ENCODE measurements at places on chromosomes 12 and 14. TPM values are rescaled to one million over a fixed set of nuclear protein-coding genes. Genes with fewer than 3 reads are reported as not detected.

DNA sequence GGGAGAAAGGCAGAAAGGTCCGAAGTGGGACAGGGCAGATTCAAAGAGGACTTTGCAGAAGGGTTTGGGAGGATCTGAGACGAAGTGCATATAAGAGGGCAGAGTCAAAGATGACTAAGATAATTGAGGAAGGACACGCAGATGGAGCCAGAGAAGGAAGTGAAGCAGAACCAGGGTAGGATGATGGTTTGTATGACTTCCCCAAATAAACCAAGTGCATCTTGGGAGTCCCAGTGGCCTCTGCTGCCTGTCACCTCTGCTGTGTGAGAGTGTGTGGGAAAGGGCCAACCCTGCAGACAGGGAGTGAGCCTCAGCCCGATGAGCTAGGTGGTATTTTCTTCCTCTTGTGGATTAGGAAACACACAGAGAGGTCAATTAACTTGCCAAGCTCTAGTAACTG is 36.8 kb downstream of the FLVCR2 start:
- peak; percentile 44 for ATAC-seq

DNA sequence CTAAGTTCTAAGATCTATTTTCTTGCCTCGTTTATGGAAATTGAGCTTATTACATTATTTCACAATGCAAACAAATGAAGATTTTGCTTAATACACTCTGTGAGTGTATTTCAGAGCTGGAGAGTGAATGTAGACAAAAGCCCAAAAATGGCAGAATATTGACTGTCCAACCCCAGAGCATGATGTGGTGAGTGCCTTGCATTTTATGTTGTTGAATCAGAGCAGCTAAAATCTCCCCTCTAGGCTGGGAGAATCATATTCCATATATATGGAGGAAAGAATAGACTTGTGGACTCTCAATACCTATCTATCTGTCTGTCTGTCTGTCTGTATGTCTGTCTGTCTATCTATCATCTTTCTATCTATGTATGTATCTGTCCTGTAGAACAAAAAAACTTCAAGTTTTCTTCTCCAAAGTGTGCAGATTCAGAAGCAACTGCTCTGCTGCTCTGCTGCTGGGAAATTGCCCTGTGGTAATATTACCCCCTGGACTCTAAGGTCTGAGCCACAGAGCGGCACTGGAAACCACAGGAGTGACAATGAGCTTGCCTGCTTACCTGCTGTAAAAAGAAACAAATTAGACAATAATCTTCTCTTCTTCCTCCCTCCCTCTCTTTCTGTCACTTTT is 209.4 kb upstream of the PRICKLE1 start:
- ATAC-seq, result no peak

DNA sequence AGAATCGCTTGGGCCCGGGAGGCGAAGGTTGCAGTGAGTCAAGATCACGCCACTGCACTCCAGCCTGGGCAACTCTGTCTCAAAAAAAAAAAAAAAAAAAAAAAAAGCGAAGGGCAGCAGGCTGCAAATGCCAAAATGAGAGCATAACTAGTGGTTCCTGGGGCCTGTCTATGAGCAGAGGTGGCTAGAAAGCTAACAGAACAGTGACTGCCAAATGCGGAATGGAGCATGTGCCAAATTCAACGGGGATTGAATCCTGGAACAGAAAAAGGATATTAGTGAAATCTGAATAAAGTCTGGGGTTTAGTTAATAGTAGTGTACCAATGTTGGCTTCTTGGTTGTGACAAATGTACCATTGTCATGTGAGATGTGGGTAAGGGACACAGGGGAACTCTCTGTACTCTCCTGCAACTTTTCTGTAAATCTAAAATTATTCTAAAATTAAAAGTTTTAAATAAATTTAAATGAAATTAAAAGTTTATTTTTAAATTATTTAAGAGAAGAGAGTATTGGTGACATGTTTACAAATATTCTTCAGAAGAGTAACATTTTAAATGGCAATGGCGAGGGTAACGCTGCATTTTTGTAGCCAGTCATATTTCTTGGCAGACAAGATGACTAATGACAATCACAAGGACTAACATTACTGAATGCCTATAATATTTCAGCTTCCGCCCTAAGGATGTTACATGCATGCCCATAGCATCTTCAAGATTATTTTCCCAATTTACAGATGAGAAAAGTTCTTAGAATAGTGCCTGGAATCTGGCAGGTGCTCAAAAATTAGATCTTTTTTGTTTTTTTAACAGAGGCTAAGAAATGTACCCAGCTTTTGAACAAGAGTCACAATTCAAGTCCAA is 28.9 kb upstream of the NUDT4 start:
- ATAC-seq, result no peak

GRCh38 chr12:58764100-58764953 is 156.0 kb downstream of the LRIG3 start:
- ATAC-seq, result no peak

DNA sequence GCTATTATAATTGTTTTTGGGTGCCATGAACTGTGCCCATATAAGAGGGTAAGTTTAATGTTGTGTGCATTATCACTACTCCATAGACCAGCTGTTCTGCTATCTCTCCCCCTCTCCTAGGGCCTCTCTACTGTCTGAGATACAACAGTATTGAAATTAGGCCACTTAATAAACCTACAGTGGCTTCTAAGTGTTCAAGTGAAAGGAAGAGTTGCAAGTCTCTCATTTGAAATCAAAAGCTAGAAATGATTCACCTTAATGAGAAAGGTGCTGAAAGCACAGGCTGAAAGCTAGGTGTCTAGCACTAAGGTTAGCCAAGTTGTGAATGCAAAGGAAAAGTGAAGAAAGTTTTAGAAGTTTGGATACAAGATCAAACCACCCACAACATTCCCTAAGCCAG is 168.0 kb downstream of the SLC16A7 start:
- ATAC-seq, result no peak

DNA sequence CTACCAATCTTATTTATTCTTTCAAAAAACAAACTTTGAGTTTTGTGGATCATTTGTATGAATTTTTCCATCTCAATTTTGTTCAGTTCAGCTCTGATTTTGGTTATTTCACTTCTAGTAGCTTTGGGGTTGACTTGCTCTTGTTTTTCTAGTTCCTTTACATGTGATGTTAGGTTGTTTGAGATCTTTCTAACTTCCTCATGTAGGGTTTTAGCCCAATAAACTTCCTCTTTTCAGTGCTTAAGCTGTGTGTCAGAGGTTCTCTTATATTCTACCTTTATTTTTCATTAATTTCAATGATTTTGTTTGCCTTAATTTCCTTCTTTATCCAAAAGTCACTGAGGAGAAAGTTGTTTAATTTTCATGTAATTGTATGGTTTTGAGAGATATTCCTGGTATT is 860.4 kb upstream of the FBXO33 start:
- no peak for ATAC-seq

DNA sequence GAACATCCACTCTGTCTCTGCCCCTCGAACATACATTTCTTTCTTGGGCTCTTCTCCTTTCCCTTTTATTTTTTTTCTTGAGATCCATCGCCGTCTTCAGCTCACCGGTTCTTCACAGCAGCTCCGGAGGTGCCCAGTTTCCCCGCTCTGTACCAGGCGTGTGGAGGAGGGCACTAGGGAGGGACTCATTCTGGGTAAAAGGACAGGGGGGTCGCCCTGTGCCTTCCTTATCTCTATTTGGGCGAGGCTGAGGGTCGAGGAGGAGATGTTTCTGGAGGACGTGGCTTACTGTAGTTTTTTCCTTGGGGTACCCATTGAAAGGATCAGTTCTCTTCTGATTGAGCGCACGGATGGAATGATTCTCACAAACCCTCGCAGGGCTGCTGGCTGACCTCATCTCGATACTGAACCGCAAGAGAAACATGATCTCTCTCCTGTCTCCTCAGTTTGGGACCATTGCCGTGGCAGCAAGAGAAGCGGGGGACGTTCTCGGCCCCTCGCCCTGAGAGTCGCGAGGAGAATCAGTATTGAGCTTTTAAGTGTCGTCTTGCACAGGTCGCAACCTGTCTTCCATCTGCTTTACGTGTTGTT is 386 bp downstream of the LIN52 start:
- ATAC-seq, result no peak

GRCh38 chr14:97177635-97178034 is 380.5 kb downstream of the VRK1 start:
- ATAC-seq, result no peak

- ATAC-seq, result no peak
These were observed 23.8 kb downstream of the GNS start for GRCh38 chr12:64735442-64735841.

DNA sequence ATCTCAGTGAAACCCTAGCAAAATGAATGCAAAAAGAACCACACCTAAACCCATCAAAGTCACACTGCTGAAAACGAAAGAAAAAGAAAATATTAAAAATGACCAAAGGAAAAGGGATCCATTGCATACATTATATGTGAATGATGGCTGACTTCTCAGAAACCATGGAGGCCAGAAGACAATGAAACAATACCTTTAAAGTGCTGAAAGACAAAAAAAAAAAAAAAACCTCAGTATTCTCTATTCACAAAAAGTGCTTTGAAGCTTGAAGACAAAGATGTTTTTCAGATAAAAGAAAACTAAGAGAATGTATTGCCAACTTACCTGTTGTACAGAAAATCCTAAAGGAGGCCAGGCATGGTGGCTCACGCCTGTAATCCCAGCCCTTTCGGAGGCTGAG is 4.5 kb upstream of the EVL start:
- no peak for ATAC-seq

GRCh38 chr14:104150136-104151025 is 12.0 kb downstream of the KIF26A start:
- ATAC-seq, result no peak

DNA sequence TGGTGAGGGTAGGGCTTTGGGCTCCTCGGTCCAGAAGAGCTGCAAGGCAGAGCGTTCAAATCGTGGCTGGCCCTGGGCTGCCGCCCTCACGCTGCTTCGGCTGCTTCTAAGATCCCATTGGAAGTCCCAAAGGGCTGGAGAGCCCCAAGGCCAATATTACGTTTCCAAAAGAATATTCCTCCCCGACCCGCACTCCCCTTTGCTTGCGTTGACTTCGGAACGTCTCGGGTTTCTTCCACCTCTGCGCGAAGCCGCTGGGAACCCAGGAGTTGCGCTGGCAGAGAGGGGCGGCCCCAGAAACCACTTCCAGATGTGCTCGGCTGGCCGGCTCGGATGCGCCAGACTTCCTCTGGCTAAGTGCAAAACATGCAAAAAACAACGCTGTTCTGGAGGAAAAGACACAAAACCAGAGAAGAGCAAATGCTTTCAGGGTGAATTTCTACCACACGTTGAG is at the start of gene GLT8D2:
Gene GLT8D2 (minus strand): TSS at position 285 of the 454 bp plus-strand sequence. CDS start 30,539 bp downstream, outside the sequence.
- peak; percentile 85 for ATAC-seq

DNA sequence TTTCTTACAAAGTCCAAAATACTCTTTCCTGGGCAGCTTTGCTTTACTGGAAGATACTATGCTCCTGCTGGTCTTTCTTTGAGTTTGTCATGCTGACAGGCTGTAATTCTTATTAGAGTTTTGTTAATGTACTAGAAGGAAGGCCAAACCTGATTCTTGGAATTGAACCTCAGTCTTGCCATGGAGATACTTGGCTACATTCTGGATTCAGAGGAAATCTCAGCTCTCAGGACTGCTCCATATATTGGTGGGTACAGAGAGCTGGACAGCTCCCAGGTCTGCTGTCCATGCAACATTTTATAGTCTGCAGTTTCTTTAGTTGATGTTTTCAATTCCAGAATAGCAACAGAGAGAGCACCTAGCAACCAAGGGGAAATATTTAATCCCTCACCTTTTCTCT is 363.1 kb upstream of the STXBP6 start:
- no peak for ATAC-seq

- no peak for ATAC-seq
These were observed 299.6 kb downstream of the DPF3 start for GRCh38 chr14:72594099-72594901.

DNA sequence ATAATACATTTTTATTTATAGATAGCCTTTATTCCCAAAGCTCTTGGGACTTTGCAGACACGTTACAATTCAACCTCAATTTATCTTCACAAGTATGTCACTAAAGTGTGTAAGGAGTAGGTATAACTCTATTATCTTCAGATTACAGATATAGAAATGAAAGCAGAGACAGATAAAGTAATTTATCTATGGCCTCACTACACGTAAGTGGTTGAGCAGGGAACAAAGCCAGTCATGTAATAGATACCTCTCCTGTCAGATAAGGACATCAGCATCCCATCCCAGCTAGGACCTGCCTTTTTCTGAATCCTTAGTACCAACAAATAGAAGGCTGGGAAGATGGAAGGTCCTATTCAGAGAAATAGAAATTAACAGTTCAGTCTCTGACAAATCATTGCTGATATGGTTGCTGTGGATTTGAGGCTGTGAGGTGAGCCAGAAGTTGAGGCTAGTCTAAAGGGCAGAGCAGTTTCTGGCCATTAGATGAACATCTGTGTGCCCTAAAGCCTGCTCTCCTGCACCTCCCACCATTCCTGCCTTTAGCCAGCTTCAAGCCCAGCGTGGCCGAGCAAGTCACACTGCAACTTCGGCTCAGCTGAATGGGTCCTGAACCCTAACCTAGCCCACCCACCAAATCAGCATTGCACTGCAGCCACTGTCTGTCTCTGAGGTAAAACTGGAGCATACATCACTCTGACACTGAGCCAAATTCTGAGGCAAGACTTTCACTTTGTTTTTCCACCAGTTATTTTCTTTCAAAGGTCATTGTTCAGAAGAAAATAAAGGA is 71.1 kb upstream of the PLEKHA5 start:
- ATAC-seq, result peak; percentile 7

- ATAC-seq, result no peak
These were observed 248.9 kb upstream of the TMEM132C start for GRCh38 chr12:128018067-128018466.

- no peak for ATAC-seq
These were observed 2.7 kb downstream of the FZD10 start for GRCh38 chr12:130164936-130165335.

- ATAC-seq, result no peak
These were observed 21.2 kb upstream of the CDKL1 start for GRCh38 chr14:50417853-50418252.

- ATAC-seq, result no peak
These were observed 18.1 kb downstream of the CAMKK2 start for GRCh38 chr12:121278169-121279070.

GRCh38 chr14:31360919-31361662 is 59.3 kb downstream of the HEATR5A start:
- no peak for ATAC-seq

GRCh38 chr14:70707138-70708038 is 65.7 kb downstream of the TTC9 start:
- no peak for ATAC-seq

GRCh38 chr14:88422919-88423650 is 37.6 kb downstream of the SPATA7 start:
- no peak for ATAC-seq

SDR9C7 gene
- total RNA-seq, result not detected

ACVRL1 gene
- 77.4 TPM for total RNA-seq

WNK1 gene
- 245 TPM for total RNA-seq

SLC25A47 gene
- 0.31 TPM for total RNA-seq

LRP1-AS gene
- not detected for total RNA-seq

TMEM121 gene
- total RNA-seq, result 5.8 TPM

NEUROD4 gene
- total RNA-seq, result not detected

SLC38A2 gene
- total RNA-seq, result 261 TPM

PTPRO gene
- 10.7 TPM for total RNA-seq

RTL1 gene
- total RNA-seq, result not detected

TAS2R8 gene
- not detected for total RNA-seq

ANAPC5 gene
- total RNA-seq, result 93.5 TPM

GAPDH gene
- 1,868 TPM for total RNA-seq

CSRP2 gene
- 157 TPM for total RNA-seq

C14orf39 gene
- total RNA-seq, result not detected

All from gastroesophageal sphincter (tissue), 4 donors.